Amygdala (tissue), 56 donors: ENCODE measurements at places on chromosomes 4 and X.

DNA sequence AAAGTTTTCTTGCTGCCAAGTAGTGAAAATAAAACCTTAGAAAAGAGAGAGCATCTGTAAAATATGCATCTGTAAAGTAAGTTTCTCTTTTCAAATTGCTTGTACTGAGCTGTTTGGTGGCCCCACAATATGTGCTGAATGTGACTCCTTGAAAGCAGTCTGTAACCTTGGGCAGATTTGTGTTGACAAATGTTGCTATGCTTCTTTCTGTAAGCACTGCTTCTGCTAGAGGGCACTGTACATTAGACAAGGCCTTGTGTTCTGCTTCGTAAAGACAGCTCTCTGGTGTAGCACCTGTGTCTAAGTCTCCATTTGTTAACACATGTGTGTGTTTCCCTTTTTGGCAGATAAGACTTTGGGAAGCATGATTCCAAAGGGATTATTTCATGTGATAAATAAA lies 56.6 kb upstream of the NRK start:
- no peak for DNase-seq

- no peak for DNase-seq
Observed at GRCh38 chr4:10021653-10022023, 341 bp upstream of the SLC2A9 start.

- DNase-seq: no peak
Observed at GRCh38 chr4:158444621-158445020, 77.1 kb upstream of the RXFP1 start.

GRCh38 chr4:118557298-118557851 lies 127.8 kb upstream of the METTL14 start:
- DNase-seq: no peak

DNA sequence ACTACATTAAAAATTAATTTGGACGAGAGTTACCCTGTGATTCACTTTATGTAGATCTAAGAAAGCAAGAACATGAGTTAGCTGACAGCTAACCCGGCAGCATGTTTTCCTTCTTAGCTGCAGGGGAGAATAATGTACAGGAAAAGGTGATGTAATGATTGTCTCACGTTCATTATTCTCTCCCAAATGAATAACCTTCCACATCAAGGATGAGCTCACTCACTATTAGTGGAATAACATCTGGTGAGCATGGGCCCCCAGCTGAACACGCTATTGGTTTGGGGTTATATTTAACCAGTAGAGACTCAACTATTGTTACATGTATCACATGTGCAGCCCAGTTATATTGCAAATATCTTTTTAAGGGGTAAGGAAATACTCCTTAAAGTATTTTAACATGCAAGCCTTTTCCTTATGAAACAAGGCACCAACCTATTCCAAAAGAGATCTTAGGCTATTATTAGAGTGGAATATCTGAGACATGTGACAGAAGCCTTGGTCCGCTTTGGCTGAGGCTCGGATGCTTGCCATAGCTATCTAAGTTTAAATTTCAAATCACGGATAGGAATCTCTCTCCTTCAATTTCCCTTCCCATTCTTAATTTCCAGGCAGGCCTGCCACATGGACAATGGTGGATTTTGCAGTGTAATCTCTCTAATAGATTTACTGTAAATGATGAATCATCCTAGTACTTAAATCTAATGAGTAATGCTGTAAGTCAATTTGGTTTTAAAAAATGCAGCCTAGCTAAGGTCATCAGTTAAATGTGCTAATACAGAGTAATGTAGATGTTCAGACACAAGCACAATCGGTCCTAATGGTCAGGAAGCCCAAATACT lies 99.0 kb upstream of the OTUD4 start:
- DNase-seq: no peak

DNA sequence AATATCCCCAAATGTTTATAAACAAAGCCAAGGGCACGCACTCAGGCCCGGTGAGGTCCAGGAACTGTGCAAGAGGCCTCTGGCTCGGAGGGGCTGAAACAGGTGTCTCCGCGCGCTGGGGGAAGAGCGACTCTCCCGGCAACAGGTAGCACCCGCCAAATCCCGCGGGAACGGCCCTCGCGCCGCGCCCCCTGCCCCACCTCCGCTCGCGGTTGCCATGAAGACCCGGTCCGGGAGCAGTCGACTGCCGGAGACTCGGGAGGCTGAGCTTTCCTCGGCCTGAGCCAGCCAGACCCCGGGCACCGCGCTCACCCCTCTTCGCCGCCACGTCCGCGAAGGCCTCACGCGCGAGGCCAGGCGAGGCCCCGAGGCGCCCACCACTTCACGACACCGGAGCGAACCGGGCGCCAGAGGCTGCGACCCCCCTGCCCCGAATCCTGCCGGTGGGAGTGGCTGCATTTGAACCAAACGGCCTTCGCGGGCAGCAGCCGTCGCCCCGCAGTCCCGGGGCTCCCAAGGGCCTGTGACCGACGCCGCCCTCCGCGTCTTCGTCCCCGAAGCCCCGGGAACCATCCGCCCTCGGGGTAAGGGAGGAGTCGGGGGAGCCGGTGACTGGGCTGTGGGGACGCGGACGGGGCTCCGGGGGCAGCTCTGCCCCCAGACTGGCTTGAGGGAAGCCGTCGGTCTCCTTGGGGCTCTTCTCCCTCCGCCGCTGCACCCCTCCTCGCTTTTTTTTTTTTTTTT lies at the start of gene NSUN7:
NSUN7 (plus strand) TSS at position 239 of the 744 bp plus-strand sequence. CDS start 739 bp downstream, outside the sequence.
- no peak for DNase-seq

GRCh38 chrX:19874391-19875049 lies 12.9 kb downstream of the SH3KBP1 start:
- DNase-seq: no peak

GRCh38 chrX:70826715-70827114 lies 81.8 kb downstream of the TEX11 start:
- DNase-seq: no peak

DNA sequence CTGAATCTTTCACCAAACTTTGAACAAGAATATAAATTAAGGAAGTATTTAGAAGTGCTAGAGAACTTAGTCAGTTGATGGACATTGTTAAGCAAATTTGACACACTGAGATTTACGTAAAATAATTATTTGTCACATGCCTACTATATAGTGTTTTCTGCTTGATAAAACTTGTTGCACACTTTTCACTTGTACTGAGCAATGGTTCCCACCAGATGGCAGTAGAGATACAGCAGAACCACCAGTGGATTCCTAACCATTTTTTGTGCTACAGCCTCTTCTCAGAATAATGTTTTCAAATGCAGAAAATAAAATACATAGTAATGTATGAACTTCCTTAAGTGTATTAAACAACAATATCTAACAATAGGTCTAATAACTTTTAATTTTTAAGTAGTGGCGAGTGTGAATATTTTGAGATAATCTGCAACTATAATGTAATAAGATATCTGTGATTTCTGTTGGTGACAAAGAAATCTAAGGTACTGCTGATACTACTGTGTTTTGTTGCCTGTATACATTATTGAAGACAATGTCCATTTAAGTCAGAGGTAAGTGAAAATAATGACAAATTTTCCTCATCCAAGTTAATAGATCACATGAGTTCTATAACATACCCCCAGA lies 81.2 kb downstream of the APOOL start:
- DNase-seq: no peak

DNA sequence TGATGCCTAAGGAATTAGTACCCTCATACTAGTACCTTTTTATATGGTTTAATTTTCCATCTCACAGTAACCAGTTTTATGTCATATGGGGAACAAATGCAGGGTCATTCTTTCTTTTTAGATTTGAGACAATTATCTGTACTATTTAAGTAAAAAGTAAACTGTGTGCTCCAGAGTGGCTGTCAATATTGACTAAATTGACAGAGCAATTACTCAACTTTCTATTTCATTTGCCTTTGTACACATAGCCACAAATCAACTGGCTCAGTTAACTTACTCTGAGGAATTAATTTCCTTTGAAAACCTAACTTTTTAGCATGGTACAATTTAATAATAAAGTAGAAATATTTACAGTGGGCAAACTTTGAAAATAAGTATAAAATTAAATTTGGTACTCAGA lies 28.5 kb upstream of the TEX13C start:
- DNase-seq: no peak

GRCh38 chrX:108134724-108135123 lies 43.1 kb downstream of the ATG4A start:
- DNase-seq: no peak
